ENCODE measurements at places on chromosomes 12 and 14.

GRCh38 chr12:96698965-96699364 is 208.1 kb upstream of the NEDD1 start:
- DNase-seq, result no peak
- H3K4me1 ChIP-seq, result no peaks in the 10 kb centered on the region
- no peak overlapping the region for H3K27ac ChIP-seq
- H3K36me3 ChIP-seq, result no peaks in the 10 kb centered on the region
- H3K27me3 ChIP-seq, result peaks cover 21% of the 10 kb centered on the region

DNA sequence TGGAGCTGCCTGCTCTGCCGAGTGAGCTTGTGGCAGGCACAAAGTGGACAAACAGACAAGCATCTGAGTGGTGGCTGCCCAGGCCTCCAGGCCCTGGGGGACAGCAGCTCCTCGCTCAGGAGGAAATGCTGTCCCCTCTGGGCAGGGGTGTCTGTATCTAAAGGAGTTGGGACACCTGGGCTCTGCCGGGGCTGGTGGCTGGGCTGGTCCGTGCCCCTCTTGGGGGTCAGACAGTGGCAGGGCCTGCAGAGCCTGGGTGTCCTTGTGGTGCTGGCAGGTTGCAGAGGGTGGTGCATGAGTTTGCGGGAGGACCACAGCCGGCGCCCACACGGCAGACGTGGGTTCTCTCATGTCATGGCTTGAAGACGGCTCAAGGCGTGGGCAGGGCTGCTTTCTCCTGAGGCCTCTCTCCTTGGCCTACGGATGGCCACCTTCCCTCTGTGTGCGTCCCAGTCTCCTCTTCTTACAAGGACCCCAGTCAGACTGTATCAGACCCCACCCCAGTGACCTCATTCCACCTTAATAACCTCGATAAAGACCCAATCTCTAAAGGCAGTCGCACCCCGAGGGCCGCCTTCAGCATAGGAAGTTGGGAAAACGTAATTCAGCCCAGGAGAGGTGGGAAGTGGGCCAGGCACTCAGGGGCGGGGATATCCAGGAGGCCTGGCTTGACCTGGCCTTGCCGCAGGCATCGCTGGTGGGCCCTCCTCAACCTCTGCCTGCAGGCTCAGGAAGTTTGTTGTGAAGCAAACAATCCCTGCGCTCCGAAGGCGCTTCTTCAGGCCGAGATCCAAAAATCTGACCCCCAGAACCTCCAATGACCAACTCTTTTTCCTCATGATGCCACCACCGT is 110.0 kb downstream of the KIF26A start:
- no peak for DNase-seq
- H3K27me3 ChIP-seq, result no peaks in the 10 kb centered on the region
- H3K27ac ChIP-seq, result no peak overlapping the region
- no peak overlapping the region for H3K4me3 ChIP-seq
- no peaks in the 10 kb centered on the region for H3K4me1 ChIP-seq
- H3K36me3 ChIP-seq, result no peaks in the 10 kb centered on the region

DNA sequence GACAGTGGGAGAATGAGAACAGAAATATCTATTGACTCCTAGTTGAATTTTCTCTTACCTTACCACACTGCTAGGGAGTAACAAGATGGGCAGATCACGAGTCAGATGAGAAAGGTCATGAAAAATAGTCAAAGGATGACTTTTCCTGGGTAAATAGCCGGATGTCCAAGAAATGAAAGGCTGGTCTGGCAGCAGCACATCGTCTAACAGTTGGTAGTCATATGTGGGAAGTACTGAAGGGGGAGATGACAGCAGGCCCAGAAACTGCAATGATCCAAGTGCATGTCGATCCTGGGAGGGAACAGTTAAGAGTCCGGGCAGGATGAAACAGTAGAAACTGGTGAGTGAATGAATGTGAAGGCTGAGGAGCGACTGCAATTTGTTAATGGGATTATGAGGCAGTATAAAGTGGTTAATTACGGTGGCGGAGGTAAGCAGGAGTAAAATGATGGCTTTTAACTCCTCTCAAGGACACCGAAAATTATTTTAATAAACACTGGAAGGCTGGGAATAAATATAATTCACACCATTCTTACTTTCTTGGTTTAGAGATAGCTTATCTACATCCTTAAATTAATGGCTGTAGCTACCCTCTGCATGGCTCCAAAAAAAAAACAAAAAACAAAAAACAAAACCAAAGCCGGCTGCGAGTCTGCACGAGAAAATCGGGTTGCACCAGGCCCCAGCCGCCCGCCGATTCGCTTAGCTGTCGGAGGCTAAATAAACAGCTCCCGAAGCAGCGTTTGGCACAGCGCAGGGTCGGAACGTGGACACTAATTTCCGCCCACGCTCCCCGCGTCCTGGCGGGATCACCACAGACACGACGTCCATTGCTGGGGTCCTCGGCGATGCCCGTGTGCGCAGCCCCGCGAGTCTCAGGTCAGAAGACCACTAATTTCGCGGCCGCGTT is 1.0 kb upstream of the ERC1 start:
- H3K27me3 ChIP-seq, result no peaks in the 10 kb centered on the region
- peaks cover 13% of the 10 kb centered on the region for H3K36me3 ChIP-seq
- DNase-seq, result peak; percentile 59
- peak overlapping the region; percentile 85 for H3K27ac ChIP-seq

GRCh38 chr14:31021576-31021949 is 3.9 kb upstream of the AP4S1 start:
- DNase-seq, result no peak
- peaks cover 37% of the 10 kb centered on the region for H3K4me1 ChIP-seq
- no peaks in the 10 kb centered on the region for H3K27me3 ChIP-seq
- H3K4me3 ChIP-seq, result no peak overlapping the region
- peaks cover 31% of the 10 kb centered on the region for H3K36me3 ChIP-seq

DNA sequence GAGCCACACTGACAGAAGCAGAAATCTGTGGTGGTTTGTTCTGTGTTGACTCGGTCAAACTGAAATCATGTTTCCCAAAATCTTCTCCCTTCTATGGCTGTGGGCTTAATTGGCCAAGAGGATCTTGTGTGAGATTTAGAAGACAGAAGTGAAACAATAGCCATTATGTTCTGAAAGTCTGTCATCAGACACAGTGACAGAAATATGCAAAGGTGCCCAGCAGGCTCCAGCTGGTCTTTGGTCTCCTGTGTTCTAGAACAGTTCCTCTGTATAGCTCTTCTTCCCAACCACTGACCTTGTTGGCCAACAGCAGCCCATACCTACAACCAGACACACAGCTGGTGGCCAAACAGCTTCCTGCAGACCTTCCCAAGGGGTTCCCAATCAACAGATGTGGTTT is 25.0 kb upstream of the COCH start:
- no peak for DNase-seq
- H3K4me1 ChIP-seq, result peaks cover 2% of the 10 kb centered on the region
- H3K27ac ChIP-seq, result no peak overlapping the region

- no peak overlapping the region for H3K4me3 ChIP-seq
- peaks cover 3% of the 10 kb centered on the region for H3K4me1 ChIP-seq
- H3K27ac ChIP-seq, result no peak overlapping the region
- peaks cover 5% of the 10 kb centered on the region for H3K27me3 ChIP-seq
- DNase-seq, result no peak
Observed at GRCh38 chr12:48366131-48366530, 15.4 kb upstream of the ZNF641 start.

DNA sequence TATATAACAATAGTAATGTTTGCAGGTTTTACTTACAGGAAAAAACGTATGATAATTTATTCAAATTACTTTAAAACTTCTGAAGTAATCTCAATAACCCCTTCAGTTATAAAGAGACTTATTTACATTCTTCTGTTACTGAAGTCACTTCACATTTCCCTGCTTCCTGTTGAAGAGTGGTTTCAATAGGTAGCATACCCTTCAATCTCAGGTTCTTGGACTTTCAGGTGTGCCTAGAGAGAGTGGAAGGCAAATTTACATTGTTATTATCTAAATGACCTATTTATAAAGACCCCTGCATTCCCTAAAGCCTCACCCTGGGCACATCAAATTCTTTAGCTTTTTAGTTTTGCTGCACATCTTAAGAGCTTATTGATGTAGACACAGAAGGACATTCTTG is 137.6 kb upstream of the AEBP2 start:
- no peaks in the 10 kb centered on the region for H3K36me3 ChIP-seq
- no peaks in the 10 kb centered on the region for H3K4me1 ChIP-seq
- no peak overlapping the region for H3K4me3 ChIP-seq
- H3K27ac ChIP-seq, result no peak overlapping the region
- DNase-seq, result no peak

GRCh38 chr14:51592836-51593235 is 58.9 kb upstream of the FRMD6 start:
- H3K4me1 ChIP-seq, result peaks cover 6% of the 10 kb centered on the region
- H3K27me3 ChIP-seq, result no peaks in the 10 kb centered on the region
- H3K4me3 ChIP-seq, result no peak overlapping the region
- no peaks in the 10 kb centered on the region for H3K36me3 ChIP-seq

DNA sequence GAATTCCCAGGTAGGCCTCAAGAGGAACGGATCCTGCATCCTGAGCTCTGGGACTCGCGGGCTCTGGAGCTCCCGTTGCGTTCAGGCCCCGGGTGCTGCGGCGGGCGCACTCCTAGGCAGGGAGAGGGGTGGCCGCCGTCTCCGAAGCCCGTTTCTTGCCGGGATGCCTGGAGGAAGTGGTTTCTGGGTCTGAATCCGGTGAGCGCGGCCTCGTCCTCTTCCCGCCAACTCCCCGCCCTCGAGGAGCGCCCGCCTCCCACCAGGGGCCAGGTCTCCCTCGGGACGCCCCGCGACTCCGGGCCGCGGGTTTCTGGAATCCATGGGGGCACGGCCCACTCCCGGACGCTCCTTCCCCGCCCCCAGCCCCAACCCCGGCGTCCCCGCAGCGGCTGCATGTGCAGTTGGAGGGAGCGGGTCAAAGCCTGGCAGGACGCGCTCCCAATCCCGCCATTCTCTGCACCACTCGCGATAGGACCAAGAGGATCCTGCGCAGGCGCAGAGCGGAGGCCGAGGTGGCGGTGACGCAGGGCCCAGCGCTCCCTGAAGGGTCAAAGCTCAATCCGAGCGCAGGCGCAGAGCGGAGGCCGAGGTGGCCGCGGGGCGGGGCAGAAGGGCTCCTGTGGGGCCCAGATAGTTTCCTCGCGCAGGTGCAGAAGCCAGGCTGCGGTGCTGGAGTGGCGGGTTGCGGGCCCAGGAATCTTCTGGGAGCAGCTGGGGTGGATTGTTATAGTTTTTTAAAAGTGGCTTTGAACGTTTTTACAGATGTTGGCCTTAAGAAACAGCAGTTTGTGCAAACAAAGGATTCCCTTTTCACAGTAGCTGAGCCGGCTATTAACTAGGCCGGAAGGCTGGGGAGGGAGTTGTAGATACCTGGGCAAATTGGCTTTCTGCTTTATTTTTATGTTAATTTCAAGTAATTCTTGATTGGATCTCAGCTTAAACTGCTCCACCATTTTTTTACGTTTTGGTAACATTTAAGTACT is 796.4 kb downstream of the AACS start:
- DNase-seq, result no peak
- no peaks in the 10 kb centered on the region for H3K4me1 ChIP-seq
- peaks cover 3% of the 10 kb centered on the region for H3K36me3 ChIP-seq

- peaks cover 8% of the 10 kb centered on the region for H3K36me3 ChIP-seq
- no peak overlapping the region for H3K27ac ChIP-seq
- no peak overlapping the region for H3K4me3 ChIP-seq
- H3K4me1 ChIP-seq, result peaks cover 19% of the 10 kb centered on the region
Observed at GRCh38 chr12:125070661-125071390, 5.6 kb downstream of the AACS start.

DNA sequence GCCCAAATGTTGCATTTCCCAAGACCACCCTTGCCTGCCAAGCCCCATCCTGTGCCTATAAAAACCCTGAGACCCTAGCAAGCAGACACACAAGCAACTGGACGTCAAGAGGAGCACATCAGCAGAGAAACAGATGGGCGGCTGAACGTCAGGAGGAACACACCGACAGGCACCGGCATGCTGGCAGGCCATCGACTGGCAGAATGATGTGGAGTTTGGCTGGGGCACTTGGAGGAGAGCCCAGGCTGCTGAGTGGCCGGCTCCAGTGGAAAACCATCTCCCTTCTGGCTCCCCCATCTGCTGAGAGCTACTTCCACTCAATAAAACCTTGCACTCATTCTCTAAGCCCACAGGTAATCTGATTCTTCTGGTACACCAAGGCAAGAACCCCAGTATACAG is 130.1 kb downstream of the SLC41A2 start:
- DNase-seq, result no peak
- H3K4me1 ChIP-seq, result no peaks in the 10 kb centered on the region
- H3K27me3 ChIP-seq, result no peaks in the 10 kb centered on the region
- no peak overlapping the region for H3K4me3 ChIP-seq
- no peak overlapping the region for H3K27ac ChIP-seq

- peaks cover 6% of the 10 kb centered on the region for H3K36me3 ChIP-seq
- H3K27me3 ChIP-seq, result no peaks in the 10 kb centered on the region
- H3K27ac ChIP-seq, result peak overlapping the region; percentile 49
- peak; percentile 70 for DNase-seq
- H3K4me1 ChIP-seq, result peaks cover 26% of the 10 kb centered on the region
Observed at GRCh38 chr12:68119724-68120211, 39.8 kb downstream of the IFNG start.

DNA sequence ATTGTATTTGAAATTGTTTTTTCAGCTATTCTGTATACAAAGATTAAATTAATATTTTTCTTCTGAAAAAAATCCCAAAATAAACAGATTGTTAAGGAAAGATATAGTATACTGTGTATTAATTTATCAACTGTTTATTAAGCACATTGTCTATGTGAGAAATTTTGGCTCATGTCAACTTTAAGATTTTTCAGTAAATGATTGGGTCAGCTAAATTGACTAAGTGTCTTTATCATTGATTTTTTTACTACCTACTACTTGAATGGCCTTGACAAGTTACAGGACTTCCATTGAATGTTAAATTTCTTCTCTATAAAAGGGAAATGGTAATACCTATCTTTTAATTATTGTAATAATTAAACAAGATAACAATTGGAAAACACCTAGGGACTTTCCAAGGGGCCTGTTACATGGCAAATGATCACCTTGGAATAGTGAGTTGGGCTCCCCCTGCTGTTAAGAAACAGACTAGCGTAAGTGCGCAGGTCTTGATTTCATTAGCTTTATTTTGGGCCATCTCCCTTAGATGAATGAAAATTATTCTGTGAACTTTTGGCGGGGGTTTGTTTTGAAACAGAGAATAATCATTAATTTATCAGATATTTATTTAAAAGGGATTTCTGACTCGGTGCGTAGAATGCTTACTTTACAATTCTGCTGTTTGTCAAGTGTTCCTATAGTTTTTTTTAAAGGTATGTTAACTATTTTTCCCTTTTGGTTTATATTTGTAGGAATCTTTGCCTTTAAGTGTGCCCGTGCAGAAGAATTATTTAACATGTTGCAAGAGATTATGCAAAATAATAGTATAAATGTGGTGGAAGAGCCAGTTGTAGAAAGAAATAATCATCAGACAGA is 14.5 kb upstream of the CCT2 start:
- H3K36me3 ChIP-seq, result peaks cover 8% of the 10 kb centered on the region
- no peaks in the 10 kb centered on the region for H3K27me3 ChIP-seq
- DNase-seq, result peak; percentile 43

GRCh38 chr12:125098676-125099408 is 33.6 kb downstream of the AACS start:
- H3K27me3 ChIP-seq, result no peaks in the 10 kb centered on the region
- H3K4me1 ChIP-seq, result peaks cover 12% of the 10 kb centered on the region
- DNase-seq, result no peak
- peaks cover 7% of the 10 kb centered on the region for H3K36me3 ChIP-seq
- no peak overlapping the region for H3K4me3 ChIP-seq

GRCh38 chr12:95237315-95237714 is 19.7 kb downstream of the VEZT start:
- H3K4me1 ChIP-seq, result peaks cover 19% of the 10 kb centered on the region
- H3K27ac ChIP-seq, result no peak overlapping the region
- no peak for DNase-seq
- no peak overlapping the region for H3K4me3 ChIP-seq

GRCh38 chr12:100984796-100985195 is 190.2 kb downstream of the ANO4 start:
- no peaks in the 10 kb centered on the region for H3K4me1 ChIP-seq
- no peak overlapping the region for H3K27ac ChIP-seq
- H3K36me3 ChIP-seq, result no peaks in the 10 kb centered on the region
- no peak for DNase-seq
- peaks cover 7% of the 10 kb centered on the region for H3K27me3 ChIP-seq

Measured in activated naive CD8-positive, alpha-beta T cell treated with anti-CD3 and anti-CD28 coated beads for 36 hours (primary cell).